ENCODE measurements at places on chromosomes 1 and 21. TPM values are rescaled to one million over a fixed set of nuclear protein-coding genes. Genes with fewer than 3 reads are reported as not detected.

The RAB7B gene
- total RNA-seq, result 7.4 TPM

The LCE6A gene
- not detected for total RNA-seq

The PLA2G2F gene
- total RNA-seq, result not detected

The TMPRSS3 gene
- total RNA-seq, result not detected

The PTPRU gene
- total RNA-seq, result 25.8 TPM

DNA sequence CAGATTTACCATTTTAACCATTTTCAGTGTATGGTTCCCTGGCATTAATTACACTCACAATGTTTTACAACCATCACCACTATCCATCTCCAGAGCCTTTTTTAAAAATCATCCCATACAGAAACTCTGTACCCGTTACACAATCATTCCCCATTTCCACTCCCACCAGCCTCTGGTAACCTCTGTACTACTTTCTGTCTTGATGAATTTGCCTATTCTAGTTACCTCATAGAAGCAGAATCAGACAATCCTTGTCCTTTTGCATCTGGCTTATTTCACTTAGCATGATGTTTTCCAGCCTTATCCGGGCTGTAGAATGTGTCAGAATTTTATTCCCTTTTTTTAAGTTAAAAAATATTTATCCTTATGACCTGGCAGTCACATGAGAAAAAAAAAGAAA is 33.0 kb downstream of the PGM1 start:
- peak; percentile 52 for DNase-seq

DNA sequence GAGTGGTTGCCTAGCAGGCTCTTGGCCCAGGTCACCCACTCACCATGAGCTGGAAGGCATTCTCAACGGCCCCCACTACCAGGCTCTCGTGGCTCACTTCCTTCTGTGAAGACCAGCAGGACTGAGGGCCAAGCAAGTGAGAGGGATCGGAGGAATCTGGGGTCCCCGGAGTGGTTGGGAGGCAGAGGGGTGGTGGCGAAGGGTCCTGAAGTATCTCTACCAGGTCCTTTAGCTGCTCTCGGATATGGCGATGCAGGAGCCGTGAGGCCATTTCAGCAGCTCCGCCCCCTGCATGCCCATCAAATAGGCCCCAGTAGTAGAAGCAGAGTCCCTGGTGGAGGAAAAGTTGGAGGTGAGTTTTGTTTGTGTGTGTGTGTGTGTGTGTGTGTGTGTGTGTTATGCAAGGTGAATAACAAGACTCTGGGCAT is 2.4 kb downstream of the PPM1J start:
- DNase-seq, result no peak

DNA sequence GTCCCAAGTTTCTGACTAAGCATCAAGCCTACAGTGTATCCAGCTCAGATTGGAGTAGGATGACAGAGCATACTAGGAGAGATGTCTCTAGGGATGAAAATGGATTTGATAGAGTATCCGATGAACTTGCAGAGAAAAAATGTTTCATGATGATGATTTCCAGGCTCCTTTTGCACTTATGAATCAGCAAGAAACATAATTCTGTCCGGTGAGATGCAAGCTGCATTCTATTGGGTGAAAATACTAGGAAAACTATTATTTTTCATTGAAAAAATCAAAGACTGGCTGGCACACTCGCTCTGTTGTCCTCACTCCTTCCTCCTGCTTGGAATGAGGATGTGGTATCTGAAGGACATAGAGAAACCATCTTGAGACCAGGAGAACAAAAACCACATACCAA is 35.4 kb upstream of the RAB3GAP2 start:
- no peak for DNase-seq

DNA sequence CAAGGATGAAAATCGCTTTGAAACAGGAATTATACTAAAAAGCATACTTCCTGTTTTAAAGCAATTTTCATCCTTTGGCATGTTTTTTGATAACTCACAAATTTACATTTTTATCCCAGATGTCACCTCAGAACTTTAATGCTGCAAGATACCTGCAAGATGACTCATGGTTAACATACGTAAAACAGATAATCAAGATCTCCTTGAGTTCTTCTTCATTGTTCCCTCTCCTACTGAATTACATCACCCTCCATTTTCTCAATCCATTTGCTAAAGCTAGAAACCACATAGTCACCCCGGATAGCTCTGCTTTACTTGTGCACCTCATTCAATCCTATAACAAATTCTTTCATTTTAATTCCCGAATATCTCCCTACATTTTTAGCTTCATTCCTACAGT is 1114.2 kb downstream of the PLA2G4A start:
- no peak for DNase-seq

DNA sequence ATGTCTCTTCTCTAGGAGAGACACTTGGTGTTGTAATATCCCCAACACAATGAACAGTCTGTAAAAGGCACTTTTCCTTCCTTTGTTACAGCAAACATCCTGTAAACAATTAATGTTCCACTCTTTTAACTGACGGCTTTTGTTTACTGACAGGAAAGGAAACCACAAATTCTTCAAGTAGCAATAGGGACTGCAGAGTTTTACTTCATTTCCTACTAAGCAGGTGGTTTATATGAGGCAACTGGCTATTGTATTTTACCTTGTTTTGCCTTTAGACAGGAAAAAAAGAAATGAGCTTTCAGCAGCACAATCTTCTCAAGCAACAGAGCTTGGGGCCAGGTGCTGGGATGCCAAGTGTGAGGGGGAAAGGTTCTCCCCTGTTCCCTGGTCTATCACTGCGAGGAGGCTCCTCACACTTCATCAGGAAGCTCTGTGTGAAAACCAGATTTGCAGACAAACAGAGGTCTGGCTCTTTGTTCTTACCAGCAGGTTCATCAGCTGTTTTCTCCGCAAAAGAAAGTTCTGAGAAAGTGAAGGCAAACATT is 51.2 kb downstream of the SIPA1L2 start:
- DNase-seq, result no peak

- peak; percentile 10 for DNase-seq
These were observed 21.1 kb downstream of the CLDN8 start for GRCh38 chr21:30194701-30195299.

DNA sequence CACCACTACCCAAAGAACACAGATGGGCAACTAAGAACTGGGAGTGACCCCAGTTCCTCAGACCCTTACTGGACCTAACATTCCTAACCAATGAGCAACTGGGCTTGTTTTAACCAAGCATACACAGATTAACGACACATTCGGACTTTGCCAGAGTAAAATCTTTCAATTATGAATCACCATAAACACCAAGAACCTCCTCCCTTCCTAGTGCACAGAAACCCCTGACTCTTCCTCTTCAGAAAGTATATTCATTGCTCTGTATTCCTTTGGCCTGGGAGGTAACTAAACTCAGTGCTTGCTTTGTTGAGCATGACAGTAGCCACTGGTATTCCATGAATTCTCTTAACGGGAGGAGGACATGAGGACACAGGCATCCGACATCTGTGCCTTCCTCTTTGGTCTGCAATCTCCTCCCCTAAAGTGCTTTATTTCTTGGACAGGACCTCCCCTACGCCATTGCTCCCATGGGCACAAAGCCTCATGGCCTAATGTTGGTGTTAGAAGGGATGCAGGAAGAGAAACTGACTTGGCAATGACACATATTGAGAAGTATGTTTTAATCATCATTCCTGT is 42.7 kb downstream of the SEC16B start:
- peak; percentile 92 for DNase-seq

DNA sequence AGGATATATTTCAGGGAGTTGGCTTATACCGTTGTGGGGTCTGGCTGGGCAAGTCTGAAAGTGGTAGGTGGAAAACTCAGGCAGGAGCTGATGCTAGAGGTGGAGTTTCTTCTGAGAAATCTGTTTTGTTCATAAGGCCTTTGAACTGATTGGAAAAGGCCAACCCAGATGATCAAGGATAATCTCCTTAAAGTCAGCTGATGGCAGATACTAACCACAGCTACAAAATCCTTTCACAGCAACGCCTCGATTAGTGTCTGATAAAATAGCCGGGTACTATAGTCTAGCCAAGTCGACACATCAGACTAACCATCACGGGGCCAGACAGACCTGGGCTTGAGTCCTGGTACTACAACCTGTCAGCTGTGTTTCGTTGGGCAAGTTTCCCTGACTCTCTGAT is 21.4 kb downstream of the OPRD1 start:
- DNase-seq, result no peak

GRCh38 chr21:40466893-40467483 is 380.0 kb downstream of the DSCAM start:
- DNase-seq, result no peak

GRCh38 chr1:227070638-227071285 is 130.7 kb downstream of the COQ8A start:
- peak; percentile 19 for DNase-seq

DNA sequence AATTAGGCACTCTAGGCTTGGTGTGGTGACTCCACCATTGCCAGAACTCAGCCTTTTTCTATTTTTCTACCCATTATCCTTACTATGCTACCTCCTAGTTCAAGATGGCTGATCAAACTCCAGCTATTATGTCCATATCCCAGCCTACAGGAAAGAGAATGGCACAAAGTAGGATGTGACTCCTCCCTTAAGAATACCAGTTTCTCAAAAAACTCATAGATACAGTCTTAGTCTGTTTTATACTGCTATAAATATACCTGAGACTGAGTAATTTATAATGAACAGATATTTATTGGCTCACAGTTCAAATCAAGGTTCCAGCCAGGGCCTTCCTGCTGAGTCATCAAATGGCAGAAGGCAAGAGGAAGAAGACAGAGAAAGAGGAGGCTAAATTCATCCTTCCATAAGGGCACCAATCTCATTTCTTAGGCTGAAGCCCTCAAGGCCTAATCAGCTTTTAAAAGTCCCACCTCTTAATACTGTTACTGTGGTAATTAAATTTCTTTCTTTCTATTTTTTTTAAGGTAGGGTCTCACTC is 542.8 kb upstream of the BEND5 start:
- no peak for DNase-seq

DNA sequence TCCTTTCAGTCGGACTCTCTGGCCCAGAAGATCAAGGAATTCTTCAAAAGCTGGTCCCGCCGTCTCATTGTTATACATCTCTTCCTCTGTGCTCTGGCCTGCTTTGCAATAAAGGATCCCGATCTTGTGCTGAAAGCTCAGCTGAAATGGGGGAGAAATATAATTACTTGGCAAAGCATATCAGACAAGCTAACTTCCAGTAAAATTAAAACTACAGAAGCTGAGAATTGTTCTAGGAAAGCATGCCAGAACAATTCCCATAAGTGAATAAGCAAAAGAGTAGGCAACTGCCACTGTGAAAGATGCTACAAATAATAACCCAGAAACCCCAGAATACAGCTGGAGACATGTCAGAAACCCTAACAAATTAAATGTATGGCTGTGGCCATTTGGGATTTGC is 146.1 kb downstream of the SIPA1L2 start:
- DNase-seq, result no peak

DNA sequence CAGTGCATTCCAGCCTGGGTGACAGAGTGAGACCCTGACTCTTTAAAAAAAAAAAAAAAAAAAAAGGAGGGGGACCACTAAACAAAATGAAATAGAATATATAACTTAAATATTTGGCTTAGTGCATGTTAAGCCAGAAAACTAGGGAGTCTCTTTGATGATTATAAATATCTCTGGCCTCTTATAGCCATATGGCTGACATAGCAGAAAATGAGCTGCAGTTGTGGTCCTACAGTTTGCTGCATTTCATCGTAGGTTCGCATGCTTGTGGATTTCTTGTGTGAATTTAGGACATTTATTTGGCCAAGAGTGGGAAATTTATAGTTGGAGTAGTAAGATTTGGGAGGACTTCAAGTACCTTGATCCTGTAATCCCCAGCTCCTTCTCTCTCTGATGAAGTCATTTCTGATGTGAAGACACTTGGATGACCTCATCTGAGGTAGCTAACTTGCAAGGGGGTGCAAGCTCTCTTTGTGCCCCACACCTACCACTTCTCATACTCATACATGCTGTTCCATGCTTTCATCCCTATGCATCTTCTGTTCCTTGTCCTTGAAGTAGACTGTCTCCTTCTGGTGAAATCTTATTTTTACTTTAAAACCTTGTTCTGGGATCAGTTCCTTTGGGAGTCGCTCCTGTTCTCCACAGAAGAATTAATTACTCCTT is 6.4 kb upstream of the TIPRL start:
- no peak for DNase-seq

DNA sequence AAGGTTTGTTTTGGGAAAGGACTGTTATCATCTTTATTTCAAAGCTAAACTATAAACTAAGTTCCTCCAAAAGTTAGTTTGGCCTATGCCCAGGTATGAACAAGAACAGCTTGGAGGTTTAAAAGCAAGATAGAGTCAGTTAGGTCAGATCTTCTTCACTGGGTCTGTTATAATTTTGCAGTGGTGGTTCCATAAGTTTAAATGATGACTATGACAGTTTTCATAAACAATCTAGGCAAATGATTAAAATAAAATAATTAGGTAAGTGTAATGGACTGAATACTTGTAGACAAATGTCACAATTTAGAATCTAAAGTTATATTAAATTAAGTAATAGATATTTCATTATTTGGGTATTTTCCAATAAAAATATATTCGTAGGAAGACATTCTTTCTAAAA is 21.4 kb upstream of the PLA2G5 start:
- DNase-seq, result no peak

- DNase-seq, result no peak
These were observed 124.5 kb upstream of the GALNT2 start for GRCh38 chr1:229942501-229942900.

- DNase-seq, result no peak
These were observed 19.9 kb downstream of the RPL5 start for GRCh38 chr1:92851729-92852128.

DNA sequence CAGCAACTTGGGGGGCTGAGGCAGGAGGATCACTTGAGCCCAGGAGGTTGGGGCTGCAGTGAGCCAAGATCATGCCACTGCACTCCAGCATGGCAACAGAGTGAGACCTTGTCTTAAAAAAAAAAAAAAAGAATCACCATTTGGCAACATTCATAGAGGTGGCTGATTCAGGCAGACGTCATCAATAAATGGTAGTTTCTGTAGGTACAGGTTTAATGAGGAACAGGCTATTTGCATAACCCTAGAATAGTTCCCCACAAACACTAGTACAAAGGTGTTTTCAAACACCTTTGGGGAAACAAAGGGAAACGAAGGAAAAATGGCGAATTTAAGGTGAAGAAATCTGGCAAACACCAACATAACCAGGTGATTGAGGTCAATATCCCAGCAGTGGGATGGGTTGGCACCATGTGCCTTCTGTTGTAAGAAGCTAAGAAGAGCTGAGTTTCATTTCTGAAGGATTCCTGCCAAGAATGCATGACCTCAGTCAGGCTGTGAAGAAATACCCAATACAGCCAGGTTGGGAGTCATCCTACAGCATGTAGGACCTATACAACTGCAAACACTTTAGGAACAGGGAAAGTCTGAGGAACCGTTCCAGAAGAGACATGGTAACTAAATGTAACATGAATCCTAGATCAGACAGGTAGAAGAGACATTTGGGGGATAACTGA is 5.6 kb downstream of the LPAR3 start:
- DNase-seq, result peak; percentile 75
